ENCODE measurements at places on chromosomes 5 and 9.

DNA sequence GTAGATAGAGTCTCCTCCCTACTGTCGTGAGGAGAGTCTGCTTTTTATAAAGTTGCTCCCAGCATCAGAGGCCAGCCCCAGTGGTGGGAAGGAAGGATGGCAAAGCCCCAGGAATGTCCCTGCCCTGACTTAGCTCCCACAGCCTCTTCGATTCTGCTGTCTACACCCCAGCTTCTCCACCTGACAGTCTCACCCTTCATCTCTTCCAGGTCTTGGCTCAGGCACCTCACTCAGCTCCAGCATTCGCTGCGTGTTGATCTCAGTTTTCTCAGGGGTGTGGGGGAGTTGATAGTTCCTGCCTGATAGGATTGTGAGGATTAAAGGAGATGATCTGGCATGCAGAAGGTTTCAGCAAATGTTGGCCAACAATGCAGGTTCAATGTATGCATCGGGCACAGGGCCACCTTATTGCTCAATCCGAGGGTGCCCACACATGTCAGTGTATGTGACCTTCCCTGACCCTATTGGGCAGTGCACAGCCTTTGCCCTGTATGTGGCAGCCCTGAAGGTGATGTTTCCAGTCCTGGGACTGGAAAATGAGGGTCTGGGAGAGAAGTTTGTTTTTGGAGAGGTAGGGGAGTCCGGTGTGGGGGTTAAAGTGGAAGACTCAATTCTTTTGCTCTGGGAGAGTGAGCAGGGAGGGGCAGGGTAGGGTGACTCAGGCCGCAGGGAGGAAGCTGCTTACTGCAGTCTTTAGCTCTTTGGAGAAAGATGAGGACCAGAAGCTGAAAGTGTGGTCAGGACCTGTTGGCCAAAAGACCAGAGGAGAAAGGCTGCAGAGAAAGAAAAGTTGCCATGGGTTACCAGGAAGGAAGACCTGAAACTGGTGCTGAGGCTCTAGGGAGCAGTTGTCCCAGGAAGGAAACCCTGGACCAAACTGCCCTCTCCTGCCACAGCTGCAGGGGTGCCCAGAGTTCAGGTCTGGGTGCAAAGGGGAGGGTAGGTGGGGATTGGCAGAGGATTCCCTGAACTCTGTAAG, 153.2 kb downstream of the MACROH2A1 start:
- DNase-seq, result no peak

GRCh38 chr5:8094304-8094703, 225.4 kb downstream of the MTRR start:
- no peak for DNase-seq

- DNase-seq, result no peak
Observed at GRCh38 chr5:172403189-172403796, 51.0 kb downstream of the SH3PXD2B start.

GRCh38 chr9:93648181-93648580, 71.8 kb downstream of the PHF2 start:
- no peak for DNase-seq

DNA sequence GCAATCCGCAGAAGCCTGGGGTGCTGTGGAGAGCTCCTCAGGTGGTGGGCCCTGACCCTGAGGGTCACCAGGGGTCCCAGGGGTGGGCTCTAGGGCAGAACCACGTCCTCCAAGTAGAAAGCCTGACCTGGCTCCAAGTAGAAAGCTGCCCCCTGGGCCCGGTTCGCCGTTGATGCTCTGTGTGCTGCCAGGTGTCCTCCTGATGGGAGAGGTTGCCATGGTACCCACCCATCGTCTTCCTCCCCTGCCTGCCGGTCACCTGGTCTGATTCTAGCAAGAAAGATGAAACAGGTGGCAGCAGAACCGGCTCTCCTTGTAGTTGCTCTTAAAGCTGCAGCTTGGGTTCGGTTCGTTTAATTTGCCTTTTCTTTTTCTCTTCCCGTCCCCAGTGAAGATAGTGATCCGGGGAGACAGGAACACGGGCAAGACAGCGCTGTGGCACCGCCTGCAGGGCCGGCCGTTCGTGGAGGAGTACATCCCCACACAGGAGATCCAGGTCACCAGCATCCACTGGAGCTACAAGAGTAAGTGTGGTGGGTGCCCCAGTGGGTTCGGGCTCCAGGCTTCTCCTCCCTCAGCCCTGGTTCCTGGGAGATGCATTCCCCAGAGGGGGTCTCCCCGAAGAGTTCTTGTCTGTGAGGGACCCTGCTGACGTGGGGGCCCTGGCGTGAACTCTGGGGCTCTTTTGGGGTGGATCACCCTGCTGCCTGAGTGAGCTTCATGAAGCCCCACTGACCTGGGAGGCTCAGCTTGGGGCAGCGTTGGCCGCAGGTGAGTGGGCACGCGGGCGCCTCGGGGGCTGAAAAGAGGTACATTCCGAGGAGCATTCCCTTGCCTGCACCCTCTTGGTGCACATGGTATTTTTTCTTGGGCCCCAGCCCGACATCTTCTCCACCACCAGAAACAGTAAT, 15.6 kb downstream of the RABL6 start:
- DNase-seq, result no peak

- no peak for DNase-seq
Observed at GRCh38 chr9:70924380-70924779, 197.0 kb downstream of the TRPM3 start.

DNA sequence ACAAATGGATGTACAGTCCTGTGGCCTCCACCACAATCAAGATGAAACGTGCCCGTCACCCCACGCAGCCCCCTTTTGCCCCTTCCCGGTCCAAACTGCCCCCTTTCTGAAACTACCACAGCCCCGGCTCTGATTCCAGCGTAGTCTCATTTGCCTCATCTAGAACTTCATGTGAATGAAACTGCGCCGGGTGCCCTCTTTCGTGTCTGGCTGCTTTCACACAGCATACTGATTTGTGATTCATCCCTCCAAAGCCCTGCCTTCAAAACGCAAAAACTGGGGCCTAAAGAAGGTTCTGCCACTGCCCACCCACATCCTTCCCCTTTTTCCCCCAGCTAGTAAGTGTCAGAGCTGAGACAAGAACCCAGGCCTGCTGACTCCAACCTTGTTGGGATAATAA, 31.5 kb upstream of the NCS1 start:
- DNase-seq, result no peak

DNA sequence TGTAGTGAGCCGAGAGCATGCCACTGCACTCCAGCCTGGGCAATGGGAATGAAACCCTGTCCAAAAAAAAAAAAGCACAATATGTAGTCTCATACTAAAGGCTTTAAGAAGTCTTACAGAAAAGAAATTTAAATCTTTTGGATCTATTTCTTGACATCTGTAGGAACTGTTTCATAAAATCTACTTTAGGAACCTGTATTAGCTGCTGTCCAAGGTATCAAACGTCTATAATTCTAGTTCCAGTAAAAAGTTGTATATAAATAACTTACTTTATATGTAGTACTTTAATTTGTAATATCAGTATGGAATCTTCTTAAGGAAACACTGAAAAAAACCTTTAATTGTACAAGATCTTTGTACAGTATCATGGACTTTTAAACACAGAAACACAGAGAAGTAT, 106.8 kb upstream of the RASGRF2 start:
- no peak for DNase-seq

DNA sequence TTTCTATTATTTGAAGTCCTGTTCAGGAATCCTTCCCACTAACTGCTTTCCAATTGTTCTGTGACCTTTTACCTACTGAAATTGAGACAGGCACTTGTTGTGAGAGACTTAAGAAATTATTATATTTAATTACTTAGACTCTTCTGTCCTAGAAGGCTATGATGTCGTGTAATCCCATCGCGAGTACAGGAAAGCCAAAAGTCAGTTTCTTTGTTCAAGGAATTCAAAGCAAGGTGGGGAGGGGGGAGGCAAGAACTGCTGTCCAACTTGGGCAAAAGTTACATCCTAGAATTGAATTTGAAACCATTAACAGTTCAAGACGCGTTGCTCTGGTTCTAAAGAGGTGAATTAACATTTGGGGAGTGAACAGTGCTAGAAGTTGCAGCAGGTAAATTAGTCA, 17.9 kb downstream of the NDUFA8 start:
- DNase-seq, result no peak

- DNase-seq, result peak; percentile 64
Observed at GRCh38 chr9:90793729-90794128, 7.9 kb upstream of the SYK start.

DNA sequence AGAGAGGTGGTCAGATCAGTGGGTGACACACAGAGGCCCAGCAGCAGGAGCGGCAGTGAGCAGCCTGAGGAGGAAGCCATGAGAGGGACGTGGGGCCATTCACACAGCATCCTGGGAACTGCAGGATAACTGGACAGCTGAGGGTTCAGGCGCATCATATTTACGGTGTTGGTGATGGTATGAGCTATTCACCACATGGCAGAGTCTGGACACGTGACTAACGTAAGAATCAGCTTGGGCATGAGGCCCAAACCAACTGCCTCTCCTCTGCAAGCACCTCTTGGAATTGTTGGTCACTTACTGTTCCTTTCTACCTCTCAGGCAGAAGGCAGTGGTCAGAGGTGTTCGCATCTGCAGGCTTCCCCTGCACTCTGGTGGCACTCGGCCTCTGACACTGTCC, 141.1 kb downstream of the ENTREP1 start:
- no peak for DNase-seq

GRCh38 chr5:141121563-141121962, at the start of gene PCDHB4:
TSS of gene PCDHB4 (plus strand) at chr5:141121818. CDS start at chr5:141121999, 181 bp downstream.
- DNase-seq, result no peak

DNA sequence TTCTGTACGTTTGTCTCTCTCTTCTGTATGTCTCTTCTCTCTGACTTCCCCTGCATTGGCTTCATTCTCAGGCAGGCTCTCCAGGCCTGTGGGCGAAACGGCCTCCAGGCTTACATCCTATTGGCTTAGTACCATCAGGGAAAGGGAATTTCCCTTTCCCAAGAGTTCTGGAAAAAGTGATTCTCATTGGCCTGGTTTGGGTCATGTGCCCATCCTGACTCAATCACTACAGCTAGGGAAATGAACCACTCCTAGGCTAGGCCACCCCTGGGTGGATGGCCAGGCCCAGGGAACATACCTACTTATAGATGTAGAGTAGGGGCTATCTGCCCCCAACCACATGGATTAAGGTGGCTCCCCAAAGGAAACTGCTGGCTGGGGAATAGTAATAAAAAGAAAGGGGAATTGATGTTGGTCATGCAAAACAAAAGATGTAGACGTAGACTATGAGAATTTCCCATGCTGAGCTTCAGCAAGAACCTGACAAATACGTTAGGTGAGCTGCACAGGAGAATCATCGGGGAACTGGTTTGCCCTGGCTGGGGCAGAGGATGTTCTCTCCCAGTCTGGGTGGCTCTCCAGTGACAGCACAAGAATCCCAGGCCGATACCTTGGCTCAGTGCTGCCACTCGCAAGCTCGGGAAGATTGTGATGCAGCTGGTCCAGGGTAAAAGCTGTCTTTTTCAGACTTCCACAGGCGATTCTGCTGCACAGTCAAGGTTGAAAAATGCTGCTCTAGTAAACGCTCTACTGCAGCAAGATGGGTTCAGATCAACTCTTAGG, 3.7 kb upstream of the EGR1 start:
- DNase-seq, result no peak

Data from GM06990 (cell line).